ENCODE measurements at places on chromosomes 6 and 20. TPM values are rescaled to one million over a fixed set of nuclear protein-coding genes. Genes with fewer than 3 reads are reported as not detected.

The MICA gene
- 9.9 TPM for total RNA-seq

The TBX18 gene
- 11.8 TPM for total RNA-seq

The KCNK5 gene
- total RNA-seq, result 7.8 TPM

The FAM120B gene
- 8.4 TPM for total RNA-seq

The BANF2 gene
- not detected for total RNA-seq

The HTR1E gene
- total RNA-seq, result not detected

The C20orf204 gene
- total RNA-seq, result 1.8 TPM

All from A375 (cell line).